Activated CD4-positive, alpha-beta T cell treated with anti-CD3 and anti-CD28 coated beads, Interleukin-2, amount 50 U/mL, for 48 hours (primary cell): ENCODE measurements at places on chromosomes 2 and 18.
A peak's percentile ranks its signal among the peaks of the same experiment; 100 is the strongest.

- DNase-seq = peak; percentile 95
These were observed 11.7 kb upstream of the DCTN1 start for GRCh38 chr2:74391580-74392448.

GRCh38 chr2:125730921-125731320 is 925.0 kb upstream of the GYPC start:
- no peak for DNase-seq

- DNase-seq = no peak
These were observed 30.5 kb upstream of the SNED1 start for GRCh38 chr2:240967681-240968621.

GRCh38 chr18:28637897-28638296 is 461.0 kb upstream of the CDH2 start:
- DNase-seq = no peak

- DNase-seq = no peak
These were observed 40.6 kb upstream of the EPAS1 start for GRCh38 chr2:46256563-46257142.

- DNase-seq = no peak
These were observed 791.4 kb upstream of the FANCL start for GRCh38 chr2:59032499-59032898.

DNA sequence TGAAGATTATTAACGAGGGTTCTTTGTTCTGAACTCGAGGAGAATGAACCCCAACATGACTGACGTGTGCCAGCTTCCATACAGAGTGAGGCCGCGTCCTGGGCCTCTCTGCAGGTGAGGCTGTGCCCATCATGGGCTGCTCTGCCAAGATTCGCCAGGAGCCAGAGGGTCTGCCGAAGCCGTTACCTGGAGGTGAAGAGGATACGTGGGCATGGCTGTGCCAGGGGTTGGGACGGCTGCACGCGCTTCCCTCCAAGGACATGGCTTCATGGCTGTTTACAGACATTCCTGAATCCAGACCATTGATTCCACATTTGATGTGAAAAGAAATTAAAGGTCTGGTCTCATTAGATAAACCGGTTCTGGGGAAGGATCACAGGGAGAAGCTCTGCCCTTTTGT is 211.4 kb upstream of the SALL3 start:
- no peak for DNase-seq

GRCh38 chr18:48855422-48856377 is 95.1 kb downstream of the SMAD7 start:
- DNase-seq = no peak

DNA sequence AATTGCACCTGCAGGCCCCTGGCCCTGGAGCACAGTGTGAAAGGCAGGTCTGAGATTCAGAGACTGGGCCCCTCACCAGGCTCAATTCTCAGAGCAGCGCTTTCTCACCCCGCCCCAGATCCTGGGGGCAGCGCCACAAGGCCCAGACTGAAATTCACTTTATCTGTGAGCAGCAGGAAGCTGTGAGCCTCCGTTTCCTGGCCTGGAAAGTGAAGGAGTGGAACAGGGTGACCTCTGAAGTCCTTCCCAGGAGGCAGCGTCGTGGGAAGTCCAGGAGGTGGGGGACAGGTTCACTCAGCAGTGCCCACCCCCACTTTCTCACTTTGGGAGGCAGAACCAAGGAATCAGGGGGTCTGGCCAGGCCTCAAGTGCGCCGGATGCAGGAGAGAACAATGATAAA is 235.4 kb downstream of the NDUFA10 start:
- DNase-seq = no peak

GRCh38 chr2:951224-952006 is 766 bp downstream of the SNTG2 start:
- DNase-seq = no peak

DNA sequence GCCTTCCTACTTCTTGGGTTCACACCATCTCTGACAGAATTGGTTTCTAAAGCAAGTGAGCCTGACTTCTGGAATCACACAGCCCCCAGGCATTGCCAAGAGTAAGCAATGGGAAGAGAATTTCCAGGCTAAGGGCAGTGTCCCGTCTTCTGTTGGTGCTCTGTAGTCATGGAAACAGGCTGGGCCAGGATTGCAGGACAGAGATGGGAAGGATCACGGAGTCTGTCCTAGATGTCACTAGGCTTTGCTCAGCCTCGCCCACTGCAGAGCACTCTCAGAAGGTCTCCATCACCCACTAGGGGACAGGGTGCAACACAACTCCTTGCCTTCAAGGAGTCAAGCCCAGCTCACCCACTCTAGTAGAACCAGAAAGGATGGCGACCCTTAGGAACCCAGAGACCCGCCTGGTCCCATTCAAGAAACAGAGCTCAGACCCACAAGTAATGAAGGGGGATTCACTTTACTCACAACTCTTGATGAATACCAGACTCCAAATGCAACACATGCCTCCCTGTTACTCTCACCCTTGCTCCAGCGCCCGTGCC is 48.6 kb upstream of the TEX51 start:
- DNase-seq = no peak

- DNase-seq = no peak
These were observed 30.2 kb upstream of the RIOK3 start for GRCh38 chr18:23422751-23423418.

DNA sequence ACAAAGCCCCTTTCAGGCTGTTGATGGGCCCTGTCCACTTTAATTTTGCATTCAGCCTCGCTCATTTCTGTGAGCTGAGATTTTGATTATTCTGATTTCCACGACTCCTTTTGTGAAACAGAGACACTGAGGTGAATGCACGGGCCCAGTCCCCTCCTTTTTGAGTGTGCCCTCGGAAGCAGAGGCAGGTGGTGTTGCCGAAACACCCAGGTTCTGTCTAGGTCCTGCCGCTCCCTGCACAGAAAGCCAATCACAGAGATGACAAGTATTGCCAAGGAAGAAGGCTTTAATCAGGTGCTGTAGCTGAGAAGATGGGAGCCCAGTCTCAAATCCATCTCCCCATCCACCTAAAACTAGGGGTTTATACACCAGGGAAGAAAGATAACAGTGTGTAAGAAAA is 44.2 kb upstream of the EDAR start:
- DNase-seq = no peak

DNA sequence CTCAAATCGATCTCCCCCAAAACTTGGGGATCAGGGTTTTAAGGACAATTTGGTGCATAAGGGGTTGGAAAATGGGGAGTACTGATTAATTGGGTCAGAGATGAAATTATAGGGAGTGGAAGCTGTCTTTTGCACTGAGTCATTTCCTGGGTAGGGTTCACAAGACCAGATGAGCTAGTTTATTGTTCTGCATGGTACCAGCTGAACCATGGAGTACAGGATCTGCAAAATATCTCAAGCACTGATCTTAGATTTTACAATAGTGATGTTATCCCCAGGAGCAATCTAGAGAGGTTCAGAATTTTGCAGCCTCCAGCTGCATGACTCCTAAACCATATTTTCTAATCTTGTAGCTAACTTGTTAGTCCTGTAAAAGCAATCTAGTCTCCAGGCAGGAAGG is 73.1 kb downstream of the CPO start:
- DNase-seq = no peak

DNA sequence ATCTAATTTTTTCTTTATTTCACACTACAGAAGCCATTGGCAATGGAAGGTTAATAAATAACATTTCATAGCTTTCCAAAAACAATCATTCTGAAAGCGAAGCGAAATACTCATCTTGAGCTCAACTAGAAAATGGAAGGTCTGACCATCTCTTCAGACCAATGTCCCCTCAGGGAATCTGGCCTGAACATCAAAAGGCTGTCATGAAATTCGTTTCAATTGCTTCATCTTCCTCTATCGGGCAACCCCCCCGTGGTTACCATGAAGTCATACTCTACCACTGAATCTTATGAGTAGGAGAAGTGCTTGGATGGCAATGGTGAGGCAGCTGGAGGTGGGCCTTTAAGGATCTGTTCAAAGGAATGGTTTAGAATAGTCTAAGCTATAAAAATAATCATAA is 22.9 kb upstream of the CYTIP start:
- DNase-seq = peak; percentile 50

GRCh38 chr2:181679544-181679979 is 755 bp downstream of the NEUROD1 start:
- no peak for DNase-seq

DNA sequence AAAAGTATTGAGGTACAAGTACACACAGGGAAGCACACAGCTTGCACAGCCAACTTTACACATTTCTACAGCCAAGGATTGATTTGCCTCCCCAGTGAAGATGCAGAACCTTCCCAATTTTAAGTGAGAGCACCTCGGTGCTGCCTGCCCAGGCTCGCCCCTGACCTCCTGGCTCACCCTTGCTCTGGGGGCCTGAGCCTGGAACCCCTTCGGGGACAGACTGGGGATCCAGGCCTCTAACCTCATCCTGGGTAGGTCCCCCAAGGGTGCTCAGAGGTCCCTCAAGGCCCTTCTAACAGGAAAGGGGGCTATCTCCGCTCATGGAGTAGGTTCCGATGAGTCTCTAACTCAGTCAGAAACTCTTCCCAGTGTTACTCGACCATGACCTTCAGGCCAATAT is 53.1 kb downstream of the BCL2L11 start:
- no peak for DNase-seq

- DNase-seq = no peak
These were observed 109.9 kb upstream of the PTPRM start for GRCh38 chr18:7457262-7457661.

DNA sequence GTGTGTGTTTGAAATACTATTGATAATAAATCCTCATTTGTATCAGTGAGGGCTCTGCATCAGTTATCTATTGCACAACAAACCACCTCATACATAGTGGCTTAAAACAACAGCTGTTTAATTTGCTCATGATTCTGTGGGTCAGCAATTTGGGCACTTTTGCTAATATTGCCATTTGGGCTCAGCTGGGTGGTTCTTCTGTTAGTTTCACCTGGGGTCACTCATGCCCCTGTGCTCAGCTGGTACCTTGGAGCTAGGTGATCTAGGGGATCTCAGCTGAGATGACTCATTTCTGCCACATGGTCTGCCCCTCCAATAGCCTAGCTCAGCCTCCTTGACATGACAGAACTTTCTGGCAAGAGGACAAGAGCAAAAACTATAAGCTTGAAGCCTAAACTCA is 126.3 kb downstream of the LYPD6B start:
- no peak for DNase-seq
